ENCODE measurements at places on chromosomes 3 and 15.

GRCh38 chr15:29864501-29864900 is 42.2 kb upstream of the TJP1 start:
- DNase-seq = no peak

DNA sequence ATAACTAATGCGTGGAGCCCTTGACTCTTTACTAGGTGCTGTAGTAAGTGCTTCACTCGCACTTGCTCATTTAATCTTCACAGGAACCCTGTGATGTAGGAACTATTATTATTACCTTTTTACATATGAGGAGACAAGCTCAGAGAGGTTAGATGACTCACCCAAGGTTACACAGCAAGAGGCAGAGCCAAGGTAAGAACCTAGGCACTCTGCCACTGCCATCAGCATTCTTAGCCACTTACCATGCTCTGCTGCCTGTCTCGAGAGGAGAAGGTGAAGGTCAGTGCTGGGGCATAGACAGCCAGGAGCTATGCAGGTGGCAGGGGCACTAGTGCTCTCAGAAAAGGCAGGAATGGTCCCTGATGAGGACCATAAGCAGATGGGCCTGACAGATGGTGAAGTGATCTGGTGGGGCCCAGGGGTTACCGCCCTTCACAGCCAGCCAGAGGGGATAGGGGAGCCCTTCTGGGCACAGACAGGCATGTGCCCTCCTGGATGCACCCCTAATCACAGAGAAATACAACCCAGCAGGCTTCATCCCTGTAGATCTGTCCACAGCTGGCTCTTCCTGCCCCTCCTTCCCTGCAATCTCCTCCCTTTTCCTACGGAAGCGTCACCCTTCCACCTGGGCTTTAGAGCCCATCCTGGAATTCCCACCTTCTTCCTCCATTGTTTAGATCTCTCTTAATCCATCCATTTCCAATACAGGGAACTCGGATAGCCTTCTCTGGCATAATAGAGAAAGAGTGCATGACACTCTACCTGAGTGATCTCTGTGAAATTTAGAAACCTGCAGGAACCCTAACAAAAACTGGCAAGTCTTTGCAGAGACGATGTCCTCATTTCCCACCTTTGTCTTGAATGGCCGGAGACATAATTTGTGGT is 26.9 kb downstream of the ABTB1 start:
- no peak for DNase-seq

- DNase-seq = no peak
These were observed 167.4 kb downstream of the NTRK3 start for GRCh38 chr15:88089024-88089620.

GRCh38 chr3:140736863-140737460 is 59.1 kb downstream of the TRIM42 start:
- DNase-seq = no peak

DNA sequence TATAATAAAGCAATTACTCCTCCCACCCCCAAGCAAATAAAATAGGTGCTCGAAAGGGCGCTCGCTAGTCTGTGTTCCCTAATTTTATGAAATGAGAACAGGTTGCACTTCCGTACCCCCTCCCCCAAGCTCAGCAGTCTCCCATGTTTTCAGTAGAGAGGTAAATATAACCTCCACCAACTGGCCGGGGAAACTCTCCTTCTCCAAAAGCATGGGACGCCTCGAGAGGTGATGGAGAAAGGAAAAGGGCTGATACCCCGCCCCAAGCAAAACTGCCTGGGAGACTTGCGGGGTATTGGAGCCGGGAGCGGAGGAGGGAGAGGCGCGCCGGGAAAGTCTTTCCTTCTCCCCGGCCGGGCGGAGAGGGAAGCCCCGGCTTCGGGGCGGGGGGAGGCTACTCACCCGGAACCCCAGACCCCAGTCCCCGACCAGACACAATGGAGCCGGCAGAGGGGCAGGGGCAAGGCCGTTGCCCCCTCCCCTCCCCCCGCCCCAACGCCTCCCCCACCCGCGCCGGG is 605 bp downstream of the DCUN1D1 start:
- no peak for DNase-seq

DNA sequence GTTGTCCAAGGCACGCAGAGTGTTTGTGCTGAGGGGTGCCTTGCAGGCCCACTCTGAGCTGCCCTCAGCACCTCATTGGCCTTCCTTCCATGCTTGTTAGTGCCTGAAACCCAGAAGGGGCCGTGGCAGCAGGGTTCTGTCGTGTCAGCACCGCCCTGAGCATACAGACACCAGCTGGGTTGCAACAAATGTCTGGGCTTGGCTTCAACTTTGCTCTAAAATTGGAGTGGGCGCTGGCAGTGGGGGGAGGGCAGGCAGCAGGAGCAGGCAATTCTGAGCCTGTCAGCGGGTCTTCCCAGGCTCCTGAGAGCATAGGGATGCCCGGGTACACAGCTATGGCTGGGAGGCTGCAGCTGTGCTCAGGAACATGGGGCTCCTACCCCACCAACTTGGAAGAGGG is 464.3 kb downstream of the EPHA3 start:
- DNase-seq = no peak

- no peak for DNase-seq
These were observed 18.2 kb upstream of the JMJD7 start for GRCh38 chr15:41809526-41810220.

- no peak for DNase-seq
These were observed 141.8 kb downstream of the ALDH1A2 start for GRCh38 chr15:57923750-57924149.

DNA sequence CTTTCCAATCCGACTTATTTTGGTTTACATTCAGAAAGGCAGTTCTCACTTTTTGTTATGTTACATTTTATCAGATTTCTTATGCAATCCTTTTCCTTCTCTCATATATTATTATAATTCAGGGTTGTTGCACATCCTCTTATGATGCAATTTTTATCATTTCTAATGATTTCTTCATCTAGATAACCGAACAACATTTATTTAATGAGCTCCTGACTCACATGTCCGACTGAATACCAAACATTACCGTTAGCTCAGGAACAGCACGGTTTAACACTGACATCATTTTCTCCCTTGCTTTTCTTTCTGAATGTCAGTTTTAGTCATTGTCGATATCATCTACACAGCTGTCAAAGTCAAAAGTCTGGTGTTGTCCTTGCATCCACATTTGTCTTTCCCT is 199.2 kb downstream of the BCHE start:
- no peak for DNase-seq

- no peak for DNase-seq
These were observed 178.8 kb downstream of the CHST2 start for GRCh38 chr3:143298380-143298779.

DNA sequence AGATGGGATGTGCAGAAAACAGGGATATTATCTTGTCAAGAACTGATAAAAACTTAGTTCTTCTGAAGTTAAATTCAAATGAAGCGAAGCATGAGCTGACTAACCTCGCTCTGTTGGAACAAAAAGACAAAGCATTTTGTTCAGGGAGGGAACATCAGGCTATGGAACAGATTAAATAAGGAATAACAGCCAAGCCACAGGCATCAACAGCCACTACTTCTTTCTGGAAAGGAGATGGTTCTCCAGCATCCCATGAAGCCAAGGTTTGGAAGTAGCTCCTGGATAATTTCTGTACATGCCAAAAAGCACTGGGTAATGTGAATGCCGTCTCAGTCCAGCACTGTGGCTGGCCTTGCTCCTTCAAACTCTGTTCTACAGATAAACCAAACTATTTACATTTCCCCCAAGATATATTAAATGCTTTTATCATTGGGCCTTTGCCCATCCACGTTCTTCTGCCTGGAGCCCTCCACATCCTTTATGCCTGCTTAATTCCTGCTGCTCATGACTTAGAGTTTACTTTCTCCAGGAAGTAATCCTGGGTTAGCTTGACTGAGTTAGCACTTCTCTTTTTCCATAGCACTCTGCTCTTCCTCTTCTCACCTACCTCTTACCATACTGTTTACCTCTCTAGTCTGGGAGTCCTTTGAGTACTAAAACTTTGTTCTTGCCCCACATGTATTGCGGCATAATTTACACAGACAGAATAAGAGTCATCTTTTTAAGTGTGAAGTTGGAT is 232.0 kb downstream of the CLSTN2 start:
- no peak for DNase-seq

GRCh38 chr15:63029676-63030075 is 12.9 kb upstream of the TPM1 start:
- DNase-seq = no peak

DNA sequence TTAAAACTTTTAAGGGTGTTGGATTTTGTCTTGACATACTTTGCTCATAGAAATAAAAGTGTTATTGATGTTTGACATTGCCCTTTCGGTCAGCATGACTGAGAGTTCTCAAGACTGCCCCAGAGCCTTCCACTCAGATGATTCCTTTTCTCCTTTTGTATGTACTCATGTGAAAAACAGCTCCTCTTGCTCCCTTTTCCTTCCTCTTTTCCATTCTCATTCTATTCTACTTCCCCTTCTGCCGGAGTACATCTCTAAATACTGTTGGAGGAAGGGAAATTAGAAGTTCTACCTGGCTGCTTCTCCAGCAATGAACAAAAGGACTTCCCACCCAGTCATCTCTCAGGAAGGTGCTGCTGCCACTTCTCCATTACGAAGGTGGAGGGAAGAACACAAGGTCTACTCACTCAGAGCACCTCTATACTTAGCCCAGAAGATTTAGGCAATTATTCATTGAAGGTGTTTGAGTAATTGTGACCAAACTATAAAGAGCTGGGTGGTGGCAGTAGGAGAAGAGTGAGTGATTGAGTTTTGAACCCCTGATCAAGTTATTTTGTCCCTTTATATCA is 163.8 kb upstream of the MBNL1 start:
- no peak for DNase-seq

GRCh38 chr3:31790193-31791089 is 190.6 kb downstream of the OSBPL10 start:
- no peak for DNase-seq

GRCh38 chr3:21613372-21614070 is 137.5 kb downstream of the ZNF385D start:
- DNase-seq = no peak

DNA sequence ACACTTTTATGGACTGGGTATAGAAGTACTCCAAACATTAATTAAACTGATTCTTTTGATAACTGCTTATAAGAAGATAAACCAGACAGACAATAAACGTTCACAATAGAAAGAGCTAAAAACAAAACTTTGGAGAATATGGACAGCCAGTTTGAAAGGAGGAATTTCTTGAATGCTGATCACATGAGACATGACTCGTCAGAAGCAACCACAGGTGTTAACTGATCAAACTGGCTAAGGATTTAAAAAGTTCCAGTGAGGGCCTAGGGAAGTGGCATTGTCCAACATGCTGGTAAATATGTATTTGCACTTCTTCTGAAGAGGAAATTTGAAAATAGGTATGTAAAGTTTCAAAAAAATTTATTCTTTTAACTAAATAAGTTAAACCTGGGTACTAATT is 29.4 kb upstream of the AP3B2 start:
- DNase-seq = no peak

DNA sequence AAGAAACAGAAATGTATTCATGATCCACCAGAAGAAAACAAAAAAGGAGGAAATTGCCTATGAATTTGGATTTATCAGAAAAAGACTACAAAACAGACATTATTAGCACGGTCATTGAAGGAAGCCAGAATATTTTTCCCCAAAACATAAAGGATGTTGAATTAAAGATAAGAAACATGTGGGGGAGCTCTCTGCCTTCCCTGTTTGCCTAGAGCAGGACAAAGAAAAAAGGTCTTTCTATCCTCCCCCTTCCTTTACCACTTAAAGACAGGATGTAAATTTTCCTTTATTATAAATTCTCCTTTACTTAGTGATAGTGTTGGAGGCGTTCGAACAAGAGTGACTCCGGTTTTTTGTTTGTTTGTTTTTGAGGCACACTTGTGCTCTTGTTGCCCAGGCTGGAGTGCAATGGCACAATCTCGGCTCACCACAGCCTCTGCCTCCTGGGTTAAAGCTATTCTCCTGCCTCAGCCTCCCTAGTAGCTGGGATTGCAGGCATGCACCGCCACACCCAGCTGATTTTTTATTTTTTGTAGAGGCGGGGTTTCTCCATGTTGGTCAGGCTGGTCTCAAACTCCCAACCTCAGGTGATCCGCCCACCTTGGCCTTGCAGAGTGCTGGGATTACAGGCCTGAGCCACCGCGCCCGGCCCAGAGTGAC is 14.9 kb upstream of the RPN1 start:
- DNase-seq = no peak

GRCh38 chr15:70669006-70669602 is 94.3 kb downstream of the UACA start:
- DNase-seq = no peak

- DNase-seq = no peak
These were observed 172.4 kb upstream of the TOPAZ1 start for GRCh38 chr3:44069276-44069675.

DNA sequence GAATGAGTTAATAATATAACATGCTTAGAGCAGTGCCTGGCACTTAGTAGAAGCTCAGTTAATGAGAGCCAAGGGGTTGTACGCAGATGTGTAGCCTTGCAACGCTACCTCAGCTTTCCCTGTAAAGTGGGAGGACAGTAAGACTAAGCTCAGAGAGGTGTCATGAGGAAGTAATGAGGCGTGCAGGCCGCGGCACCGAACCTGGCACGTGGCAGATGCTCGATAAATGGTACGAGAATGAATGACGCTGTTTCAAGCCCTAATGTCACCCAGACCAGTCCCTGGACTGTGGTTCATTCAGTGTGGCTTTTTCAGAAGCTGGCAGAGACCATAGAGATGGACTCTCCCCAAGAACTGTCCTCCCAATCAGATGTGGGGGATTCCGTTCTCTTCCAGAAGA is 21.2 kb downstream of the GRIP2 start:
- DNase-seq = no peak

DNA sequence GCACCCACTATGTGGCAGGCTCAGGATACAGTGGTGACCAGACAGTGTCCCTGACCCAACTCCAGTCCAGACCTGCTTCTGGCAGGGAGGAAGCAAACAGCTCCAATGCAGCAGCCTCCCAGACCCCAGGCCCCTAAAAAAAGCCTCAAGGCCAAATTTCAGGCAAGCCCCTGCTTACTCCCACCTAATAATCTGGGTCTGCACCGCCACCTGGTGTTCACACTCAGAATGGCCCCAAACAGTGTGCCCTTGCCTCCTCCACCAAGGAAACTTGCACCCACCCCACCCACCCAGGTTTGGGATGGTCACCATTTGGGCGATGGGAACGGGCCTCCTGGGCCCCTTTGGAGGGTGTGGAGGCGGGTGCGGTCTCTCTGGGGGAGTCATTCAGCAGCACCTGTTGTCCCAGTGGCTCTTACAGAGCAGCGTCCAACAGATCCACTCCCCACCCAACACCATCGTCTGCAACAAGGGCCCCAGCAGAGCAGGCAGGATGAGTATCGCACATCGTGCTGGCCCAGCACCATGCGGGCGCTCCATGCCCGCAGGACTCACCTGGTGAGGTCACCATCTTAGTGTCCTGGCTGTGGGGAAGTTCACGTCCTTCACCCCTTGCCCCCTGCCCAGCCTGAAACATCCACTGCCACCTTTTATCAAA is 17.3 kb downstream of the C3orf18 start:
- DNase-seq = peak; percentile 36

GRCh38 chr3:152073267-152073666 is 195.5 kb upstream of the MBNL1 start:
- DNase-seq = no peak

GRCh38 chr15:71716990-71717389 is 93.4 kb upstream of the NR2E3 start:
- no peak for DNase-seq

- no peak for DNase-seq
These were observed 84.9 kb downstream of the TRIM42 start for GRCh38 chr3:140762746-140763145.

All from activated T-helper 1 cell treated with anti-CD3 and anti-CD28 coated beads, Interleukin-2, amount 50 U/mL, for 16 hours (primary cell).